SW 1271 (cell line): ENCODE measurements at places on chromosomes 5 and 9.

DNA sequence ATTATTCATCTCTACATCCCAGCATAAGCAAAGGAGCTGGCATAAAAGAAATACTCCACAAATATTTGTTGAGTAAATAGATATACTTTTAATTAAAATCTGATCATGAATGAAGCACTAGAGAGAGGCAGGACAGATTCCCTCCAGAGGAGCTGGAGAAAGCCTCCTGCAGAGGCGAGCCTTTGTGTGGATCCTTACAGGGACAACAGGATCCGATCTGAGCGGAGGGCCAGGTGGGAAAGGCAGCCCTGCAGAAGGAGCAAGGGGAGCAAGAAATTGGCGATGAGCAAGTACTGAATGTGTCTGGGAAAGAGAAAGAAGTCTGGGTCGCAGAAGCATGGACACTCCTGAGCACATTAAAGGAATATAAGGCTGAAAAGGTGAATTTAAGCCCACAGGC, 69.4 kb downstream of the EBF1 start:
- DNase-seq: no peak

DNA sequence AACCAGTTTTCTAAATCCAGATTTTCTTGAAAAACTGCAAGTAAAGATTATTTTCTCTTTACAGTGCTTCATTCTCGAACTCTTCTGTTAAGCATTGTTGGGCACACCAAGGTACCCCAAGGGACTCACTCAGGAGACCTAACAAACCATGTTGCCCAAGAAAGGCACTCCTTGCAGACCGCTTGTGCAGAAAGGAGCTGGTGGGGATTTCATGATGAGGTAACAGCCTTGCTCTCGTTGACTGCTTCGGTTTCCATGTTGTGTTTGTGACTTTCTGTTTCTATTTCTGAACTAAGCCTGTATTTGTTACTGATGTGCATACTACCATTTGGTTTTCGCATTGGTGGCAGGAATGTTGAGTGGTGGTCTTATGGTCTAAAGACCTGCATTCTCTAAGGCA, 266.6 kb upstream of the DAP start:
- no peak for DNase-seq

GRCh38 chr5:114612406-114612805, 250.5 kb downstream of the KCNN2 start:
- DNase-seq: no peak

GRCh38 chr9:20997503-20998076, 33.9 kb downstream of the HACD4 start:
- DNase-seq: no peak

GRCh38 chr5:160555971-160556631, 134.4 kb downstream of the PTTG1 start:
- DNase-seq: no peak

GRCh38 chr9:28892538-28892937, 1319.3 kb upstream of the C9orf72 start:
- no peak for DNase-seq

GRCh38 chr5:167242701-167243100, 1048.7 kb upstream of the WWC1 start:
- no peak for DNase-seq

DNA sequence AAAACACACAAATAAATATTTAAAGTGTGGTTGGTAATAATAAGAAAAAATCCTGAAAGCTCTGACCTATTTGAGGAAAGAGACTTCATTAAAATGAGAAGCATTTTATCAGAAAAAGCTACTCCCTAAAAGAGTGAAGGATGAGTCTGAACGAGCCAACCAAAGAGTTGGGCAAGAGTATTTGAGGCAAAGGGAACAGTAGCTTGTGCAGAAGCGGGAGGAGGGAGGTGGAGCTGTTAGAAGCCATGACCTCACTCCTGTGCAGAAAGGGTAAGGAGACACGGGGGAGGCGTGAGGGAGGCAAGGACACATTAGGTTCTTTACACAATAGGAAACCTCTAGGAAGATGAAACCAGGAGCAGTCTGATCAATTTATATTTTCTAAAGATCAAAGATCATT, 29.4 kb downstream of the SH3RF2 start:
- DNase-seq: no peak

GRCh38 chr5:137727623-137728022, 8.3 kb downstream of the KLHL3 start:
- DNase-seq: no peak

- no peak for DNase-seq
Measured at GRCh38 chr5:179153341-179153901, 93.2 kb downstream of the ZNF354C start.

- DNase-seq: peak; percentile 85
Measured at GRCh38 chr5:177494346-177495195, 2.8 kb downstream of the PDLIM7 start.
